Vagina (tissue), 2 donors: ENCODE measurements at places on chromosomes 2 and 18.

- no peak for DNase-seq
Observed at GRCh38 chr2:15115776-15116175, 445.4 kb downstream of the NBAS start.

- no peak for DNase-seq
Observed at GRCh38 chr2:96847586-96847985, 3.8 kb upstream of the ANKRD23 start.

GRCh38 chr18:24086082-24086481, 52.8 kb upstream of the CABYR start:
- no peak for DNase-seq

DNA sequence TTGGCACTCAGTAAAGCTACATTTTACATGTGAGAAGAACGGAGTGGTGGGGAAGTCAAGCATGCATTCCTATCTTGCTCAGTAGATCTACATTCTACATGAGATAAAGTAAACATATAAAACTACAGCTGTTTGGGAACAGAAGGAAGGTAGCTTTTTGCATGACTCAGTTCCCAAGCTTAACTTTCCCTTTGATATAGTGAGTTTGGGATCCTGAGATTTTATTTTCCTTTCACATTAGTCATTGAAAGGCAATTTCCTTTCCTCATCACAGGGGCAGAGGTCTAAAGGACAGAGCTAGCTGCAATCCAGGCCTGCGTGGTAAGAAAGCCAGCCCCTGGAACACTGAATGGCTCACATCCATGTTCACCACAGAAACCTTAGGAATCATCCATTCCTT, 257.2 kb downstream of the SRBD1 start:
- no peak for DNase-seq

DNA sequence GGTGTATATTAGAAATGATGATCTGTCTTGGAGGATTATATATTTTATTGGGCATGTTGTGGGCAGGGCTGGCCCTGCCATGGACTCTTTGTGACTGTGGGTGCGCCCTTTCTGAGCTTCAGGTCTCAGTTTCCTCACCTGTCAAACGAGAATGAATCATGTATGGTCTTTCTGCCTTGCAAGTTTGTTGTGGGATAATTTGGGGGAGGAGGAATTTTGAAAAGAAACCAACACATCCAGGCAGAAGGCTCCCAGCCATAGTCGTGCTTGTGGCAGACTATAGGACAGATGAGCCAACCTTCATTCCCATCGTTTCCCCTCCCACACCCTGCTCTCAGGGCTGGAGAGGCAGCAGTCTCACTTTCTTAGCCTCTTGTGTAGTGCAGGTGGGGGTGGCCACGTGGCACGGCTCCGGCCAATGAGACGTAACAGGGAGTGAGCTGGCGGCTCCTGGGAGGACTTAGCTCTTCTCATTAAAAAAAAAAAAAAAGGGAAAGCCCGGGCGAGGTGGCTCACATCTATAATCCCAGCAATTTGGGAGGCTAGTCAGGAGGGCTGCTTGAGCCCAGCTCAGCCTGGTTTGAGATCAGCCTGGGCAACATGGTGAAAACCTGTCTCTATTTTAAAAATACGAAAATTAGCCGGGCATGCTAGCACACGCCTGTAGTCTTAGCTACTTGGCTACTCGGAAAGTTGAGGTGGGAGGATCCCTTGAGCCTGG, 63.1 kb downstream of the RHOB start:
- DNase-seq: no peak

GRCh38 chr2:237244178-237244577, 158.5 kb downstream of the COPS8 start:
- DNase-seq: no peak

GRCh38 chr2:102277202-102277700, 34.1 kb upstream of the IL1RL1 start:
- no peak for DNase-seq

DNA sequence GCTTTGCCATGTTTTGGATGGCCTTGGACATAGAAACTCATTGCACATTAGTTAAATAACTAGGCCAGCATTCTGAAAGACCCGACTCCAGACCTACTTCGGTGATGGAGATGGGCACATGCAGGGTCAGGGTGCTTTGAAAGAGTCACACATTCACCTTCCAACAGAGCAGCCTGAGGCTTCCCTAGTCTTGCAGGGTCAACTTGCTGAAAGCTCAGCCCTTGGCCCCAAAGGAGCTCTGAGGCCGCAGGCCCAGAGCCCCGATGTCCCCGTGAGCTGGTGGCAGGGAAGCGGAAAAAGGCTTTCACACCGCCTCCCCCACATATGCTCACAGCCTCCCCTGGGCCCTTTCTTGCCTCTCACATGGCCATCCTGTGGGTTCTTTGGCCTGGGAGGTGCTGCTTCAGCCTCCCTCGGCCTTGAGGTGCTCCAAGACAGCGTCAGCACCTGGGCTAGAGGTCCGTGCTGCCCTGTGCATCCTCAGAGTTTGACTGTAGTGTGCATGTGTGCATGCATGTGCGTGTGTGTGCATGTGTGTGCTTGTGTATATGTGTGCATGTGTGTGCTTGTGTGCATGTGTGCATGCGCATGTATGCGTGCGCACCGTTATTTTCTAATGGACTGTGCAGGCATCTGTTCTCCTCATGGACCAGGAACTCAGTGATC, 21.6 kb downstream of the LDLRAD4 start:
- no peak for DNase-seq

- DNase-seq: peak; percentile 92
Observed at GRCh38 chr2:239833269-239834109, 191.7 kb downstream of the NDUFA10 start.

DNA sequence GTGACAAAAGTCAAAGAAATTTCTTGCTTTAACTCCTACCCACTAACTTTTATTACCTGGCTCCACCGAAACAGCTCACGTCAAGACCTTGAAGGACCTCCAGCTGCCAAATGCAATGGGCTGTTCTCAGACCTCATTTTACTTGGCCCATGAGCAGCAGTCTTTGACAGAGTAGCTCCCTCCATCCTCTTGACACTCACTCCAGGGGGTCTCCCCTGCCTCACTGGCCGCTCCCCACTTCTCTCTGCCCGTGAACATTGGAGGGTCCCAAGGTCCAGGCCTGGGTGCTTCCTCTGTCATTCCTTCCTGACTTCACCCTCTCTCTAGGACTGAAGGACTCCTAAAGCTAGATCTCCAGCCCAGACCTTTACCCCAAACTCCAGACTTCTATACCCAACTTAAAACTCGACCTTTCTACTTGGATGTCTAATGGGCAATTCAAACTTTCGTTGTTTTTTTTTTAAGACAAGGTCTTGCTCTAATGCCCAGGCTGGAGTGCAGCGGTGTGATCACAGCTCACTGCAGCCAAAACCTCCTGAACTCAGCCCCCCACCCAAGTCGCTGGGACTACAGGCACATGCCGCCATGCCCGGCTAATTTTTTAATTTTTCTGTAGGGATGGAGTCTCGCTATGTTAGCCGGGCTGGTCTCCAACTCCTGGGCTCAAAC, 92.9 kb upstream of the ST3GAL5 start:
- no peak for DNase-seq
